Suppressor macrophage treated with lipopolysaccharide for 4 hours (primary cell): ENCODE measurements at places on chromosomes 4 and X.

DNA sequence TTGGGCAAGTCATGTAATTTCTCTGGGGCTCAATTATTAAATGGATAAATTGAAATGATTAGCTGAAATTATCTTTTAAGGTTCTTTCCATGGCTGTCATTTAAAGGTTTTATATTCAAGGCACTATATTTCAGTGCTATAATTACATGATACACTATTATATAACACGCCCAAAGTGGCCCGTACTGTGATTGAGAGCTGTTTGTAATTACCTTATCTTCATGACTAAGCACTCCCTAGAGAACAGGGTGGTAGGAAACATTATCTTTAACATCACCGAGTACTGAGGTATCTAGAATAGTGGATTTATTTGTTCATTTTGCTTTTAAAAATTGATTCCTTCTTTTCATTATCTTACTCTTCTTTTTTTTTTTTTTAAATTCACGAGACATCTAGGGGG lies 79.0 kb downstream of the DIAPH2 start:
- DNase-seq: no peak

DNA sequence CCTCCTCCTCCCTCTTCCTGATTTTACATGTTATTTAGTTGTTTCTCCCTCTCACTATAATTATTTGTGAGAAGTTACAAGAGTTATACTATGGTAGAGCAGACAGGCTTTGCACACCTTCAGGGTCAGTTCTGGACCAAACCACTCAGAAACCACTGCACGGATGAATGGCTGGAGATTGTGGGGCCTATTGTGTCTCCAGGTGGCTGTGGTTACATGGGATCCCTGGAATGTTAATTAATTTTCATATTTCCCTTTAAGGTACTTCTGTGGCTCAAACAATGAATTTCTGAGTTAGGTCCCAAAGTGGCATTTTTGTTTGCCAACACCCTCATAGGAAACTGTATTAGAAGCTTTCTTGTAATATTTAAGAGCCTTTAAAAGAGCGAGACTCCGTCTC lies 151.9 kb downstream of the BMPR1B start:
- DNase-seq: no peak

GRCh38 chr4:16826406-16826910 lies 72.0 kb downstream of the LDB2 start:
- no peak for DNase-seq

GRCh38 chr4:74941123-74941522 lies 8.2 kb downstream of the PARM1 start:
- no peak for DNase-seq

DNA sequence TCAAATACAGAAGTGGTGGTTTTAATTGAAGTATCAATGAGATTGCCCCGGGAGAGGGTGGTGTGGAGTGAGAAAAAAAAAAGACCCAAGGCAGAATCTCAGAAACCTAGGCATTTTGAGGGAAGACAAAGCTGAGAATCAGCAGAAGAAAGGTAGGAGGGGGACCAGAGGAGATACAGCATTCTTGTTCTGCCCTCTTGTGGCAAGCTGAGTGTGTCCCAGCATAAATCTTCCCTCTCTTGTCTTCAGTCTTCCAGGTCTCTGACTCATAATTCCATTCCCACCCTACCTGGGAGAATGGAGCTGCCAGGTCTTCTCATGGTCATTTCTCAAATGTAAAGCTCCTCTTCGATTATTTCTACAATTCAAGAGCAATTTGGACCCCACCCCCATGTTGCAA lies 32.7 kb upstream of the MAGED1 start:
- DNase-seq: peak; percentile 17

DNA sequence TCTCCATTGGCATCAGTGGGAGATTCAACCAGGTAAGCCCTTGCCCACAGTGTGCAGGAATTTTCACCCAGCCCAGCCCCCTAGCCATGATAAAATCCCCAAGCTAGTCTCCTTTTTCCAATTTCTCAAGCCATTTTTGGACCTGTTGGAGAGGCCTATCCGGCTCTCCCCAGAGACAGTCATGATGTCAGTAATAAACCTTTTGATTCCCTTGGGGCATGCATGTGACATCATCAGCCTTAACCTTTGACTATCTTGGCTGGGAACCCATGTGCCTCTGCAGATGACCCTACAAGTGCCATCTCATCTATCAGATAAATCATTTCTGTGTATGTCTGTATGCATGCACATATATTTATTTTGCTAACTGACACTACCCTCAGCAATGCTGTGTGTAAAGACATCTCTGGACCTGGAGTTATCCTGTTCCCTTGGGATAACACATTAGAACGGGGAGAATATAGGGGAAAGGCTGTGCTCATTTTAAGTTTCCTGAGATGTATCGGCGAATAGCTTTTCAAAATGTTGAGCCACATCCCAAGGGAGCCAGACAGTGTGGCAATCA lies 51.0 kb downstream of the CYTL1 start:
- no peak for DNase-seq

DNA sequence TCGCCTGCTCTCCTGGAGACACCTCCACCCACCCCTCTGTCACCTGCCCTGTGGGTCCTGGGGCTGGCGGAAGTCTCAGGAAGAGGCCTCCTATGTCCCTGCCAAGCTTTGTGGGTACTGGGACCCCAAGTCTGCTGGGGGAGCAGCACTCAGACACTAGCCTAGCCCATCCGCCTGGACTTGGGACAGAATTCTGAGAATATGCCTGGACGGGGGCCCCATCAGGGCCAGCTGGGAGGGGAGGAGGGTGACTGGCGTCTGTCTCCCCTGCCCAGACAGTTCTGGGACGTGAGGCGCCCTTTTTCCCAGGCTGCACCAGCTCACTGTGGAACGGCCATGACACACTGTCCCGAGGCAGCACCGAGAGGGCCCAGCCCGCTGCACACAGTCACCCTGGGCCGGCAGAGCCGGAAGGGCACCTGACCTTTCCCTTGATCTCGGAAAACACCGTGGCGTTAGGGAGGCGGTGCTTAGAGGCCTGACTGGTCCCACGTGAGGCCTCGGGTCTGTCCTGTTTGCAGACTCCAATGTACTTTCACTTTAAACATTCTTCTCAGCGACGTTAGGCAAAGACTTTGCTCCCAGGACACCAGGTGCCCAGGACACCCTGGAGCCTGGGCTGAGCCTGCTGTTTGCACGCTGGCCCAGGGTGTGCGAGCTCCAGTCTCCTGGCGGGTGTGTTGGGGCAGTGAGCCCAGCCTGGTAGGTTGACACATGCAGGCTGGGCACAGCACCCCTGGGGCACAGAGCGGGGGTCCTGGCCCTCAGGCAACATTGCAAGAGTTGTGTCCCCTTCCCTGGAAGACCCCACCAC lies 700 bp downstream of the SLC26A1 start:
- no peak for DNase-seq

DNA sequence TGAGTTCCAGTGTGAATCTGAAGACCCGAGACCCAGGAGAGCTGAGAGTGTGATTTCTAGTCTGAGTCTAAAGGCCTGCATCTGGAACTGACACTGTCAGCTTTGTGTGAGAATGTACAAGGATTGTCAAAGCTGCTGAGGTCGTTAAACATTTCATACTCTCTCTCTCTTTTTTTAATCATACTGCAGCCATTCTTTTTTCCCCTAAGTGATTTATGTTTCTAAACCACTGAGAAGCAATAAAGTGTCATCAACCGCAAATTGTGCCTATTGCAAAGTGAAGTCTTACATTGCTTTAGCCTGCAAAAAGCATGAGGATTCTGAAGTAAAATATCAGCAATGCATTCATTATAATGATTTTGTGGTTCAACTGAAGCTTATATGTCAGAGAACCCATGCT lies 106.0 kb downstream of the ASMT start:
- DNase-seq: no peak

DNA sequence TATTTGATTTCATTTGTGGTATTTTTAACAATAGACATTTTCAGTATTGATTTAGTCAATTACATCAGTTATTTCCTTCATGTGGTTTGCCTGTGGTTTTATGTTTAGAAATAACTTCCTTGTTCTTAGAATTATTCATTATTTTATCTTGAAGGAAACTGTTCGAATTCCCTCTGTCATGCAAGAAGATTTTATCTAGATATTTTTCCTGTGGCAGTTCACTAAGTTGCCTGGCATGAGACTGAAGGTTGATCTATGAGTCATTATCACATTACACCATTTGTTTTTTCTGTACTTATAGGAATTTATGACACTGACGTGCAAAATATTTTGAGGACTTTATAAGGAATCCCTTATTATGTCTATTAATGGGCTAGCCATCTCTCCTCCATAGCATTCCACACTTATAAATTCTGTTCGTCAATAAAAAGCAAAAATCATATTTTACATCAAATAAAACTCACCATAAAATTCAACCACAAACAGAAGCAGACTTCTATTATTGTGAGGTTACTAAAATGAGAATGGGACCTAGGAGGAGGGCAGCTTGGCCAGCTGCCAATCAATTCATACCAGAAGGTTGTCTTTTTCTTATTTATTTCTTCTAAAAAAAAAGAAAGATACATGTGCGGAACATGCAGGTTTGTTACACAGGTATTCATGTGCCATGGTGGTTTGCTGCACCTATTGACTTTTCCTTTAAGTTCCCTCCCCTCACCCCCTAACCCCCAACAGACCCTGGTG lies 179.0 kb downstream of the KCNIP4 start:
- DNase-seq: no peak

DNA sequence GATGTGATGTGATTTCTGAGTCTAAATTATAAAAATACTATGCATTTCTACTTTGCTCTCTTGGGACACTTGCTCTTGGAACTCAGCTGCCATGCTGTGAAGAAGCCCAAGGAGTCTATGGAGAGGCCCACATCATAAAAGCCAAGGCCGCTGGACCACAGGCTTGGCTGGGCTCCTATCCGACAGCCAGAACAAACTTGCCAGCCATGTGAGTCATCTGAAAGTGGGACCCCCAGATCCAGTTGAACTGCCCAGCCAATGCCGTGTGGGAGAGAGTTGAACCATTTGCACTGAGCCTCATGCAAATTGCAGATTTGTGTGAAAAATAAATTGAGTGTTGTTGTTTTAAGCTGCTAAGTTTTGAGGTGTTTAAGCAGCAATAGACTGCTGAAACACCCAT lies 60.2 kb downstream of the TMEM154 start:
- DNase-seq: no peak

GRCh38 chrX:149495573-149496071 lies 9.5 kb downstream of the IDS start:
- no peak for DNase-seq

- DNase-seq: no peak
These were observed 132.8 kb upstream of the FUNDC1 start for GRCh38 chrX:44675362-44676024.

DNA sequence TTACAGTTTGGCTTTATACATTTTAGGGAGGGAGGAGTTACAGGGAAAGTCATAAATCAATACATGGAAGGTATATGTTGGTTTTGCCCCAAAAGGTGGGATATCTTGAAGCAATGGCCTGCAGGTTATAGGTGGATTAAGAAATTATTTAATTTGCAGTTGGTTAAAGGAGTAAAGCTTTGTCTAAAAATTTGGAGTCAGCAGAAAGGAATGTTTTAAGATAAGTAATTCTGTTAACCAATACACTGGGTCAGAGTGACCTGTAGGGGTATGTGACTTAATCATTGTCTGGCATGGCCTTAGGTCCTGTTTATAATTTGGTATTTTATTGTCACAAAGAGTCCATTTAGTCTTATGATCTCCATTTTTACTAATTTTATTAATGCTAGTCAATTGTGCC lies 115.0 kb downstream of the AGTR2 start:
- DNase-seq: no peak

DNA sequence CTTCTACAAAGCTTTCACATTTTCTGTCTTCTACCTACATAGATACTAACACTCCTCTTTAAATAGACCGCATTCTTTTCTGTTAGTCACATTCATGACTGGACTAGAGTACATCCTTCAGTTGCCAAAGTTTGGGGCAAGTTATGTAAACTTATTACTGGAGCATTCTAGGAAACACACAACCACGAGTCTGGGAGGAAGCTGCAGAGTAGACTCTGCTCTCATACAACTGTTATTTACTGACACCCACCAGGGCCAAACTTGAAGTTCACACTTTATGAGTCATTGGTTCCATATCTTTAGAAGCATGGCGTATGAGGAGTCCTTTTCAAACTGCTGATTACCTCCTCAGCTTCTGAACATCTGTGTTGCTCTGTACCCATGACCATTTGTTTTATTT lies 87.0 kb downstream of the RNF150 start:
- peak; percentile 25 for DNase-seq

DNA sequence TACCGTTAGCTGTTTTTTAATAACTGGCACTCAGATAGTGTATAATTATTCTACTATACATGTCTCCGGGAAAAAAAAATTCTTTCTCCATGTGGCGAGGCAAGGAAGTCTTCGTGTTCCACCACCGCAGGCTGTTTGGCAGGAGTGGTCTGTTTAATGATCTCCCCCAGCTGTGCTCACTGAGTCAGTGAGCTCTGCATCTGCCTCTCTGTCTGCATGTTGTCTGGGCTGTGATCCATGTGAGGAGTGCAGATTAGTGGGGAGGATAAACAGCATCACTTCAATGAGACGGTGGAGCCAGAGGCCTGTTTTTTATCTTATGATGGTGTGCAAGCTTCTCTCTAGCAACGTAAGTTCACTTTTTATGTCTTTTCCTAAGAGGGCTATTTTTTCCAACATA lies 69.8 kb downstream of the RPS3A start:
- DNase-seq: no peak

GRCh38 chrX:51641421-51642021 lies 22.8 kb upstream of the CENPVL3 start:
- DNase-seq: peak; percentile 35

GRCh38 chr4:22552812-22553211 lies 36.9 kb upstream of the ADGRA3 start:
- DNase-seq: peak; percentile 3

- no peak for DNase-seq
These were observed 40.4 kb upstream of the DDX53 start for GRCh38 chrX:22959204-22959920.

DNA sequence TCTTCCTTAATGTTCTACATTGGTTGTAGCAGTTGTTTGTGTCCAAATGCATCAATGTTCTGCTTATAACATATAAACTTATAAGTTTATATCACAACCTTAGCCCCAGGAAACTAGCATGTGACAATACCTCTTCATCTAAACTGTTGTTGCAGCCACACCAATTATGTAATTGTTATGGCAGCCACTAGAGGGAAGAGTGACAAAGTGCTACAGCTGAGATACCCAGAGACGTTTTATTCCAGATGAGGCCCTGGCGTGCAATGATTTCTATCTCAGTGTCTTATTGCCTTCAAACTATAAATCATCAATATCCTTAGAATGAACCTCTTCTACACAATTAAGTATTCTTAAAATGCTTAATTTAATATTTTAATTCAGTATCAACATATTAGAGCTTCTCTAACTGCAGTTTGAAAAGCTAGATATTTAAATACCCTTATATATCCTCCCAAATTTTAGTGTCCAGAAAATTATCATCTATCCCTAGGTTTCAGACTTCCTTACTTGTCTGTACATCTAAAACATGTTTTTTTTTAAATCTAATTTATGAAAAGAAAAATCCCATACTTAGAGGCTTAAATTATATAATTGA lies 171.6 kb downstream of the PCDH10 start:
- DNase-seq: peak; percentile 19
